ENCODE measurements at places on chromosomes 1 and 21.

DNA sequence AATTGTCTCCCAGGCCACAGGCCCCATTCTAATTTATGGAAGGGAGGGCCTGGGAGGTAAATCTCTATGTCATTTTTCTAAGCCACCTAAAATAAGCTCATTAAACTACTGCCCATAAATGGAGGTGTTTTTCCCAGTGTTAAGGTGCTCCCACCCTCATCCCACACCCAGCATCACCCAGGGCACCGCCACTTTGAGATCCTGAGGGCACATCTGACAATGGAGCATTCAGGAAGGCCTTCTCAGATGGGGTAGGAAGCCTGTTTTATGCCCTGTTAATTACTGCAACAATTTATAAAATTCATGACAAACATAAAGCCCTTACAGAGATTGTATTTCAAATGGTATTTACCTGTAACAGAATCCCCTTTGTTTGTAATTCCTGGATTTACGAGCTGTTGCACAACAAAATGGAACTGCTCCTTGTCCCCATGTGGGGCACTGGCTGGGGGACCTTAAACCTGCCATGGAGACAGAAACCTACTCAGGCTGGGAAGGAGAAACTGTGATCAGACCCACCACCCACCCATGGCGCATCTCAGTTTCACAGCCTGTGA is 319.5 kb upstream of the USP24 start:
- no peak for DNase-seq

DNA sequence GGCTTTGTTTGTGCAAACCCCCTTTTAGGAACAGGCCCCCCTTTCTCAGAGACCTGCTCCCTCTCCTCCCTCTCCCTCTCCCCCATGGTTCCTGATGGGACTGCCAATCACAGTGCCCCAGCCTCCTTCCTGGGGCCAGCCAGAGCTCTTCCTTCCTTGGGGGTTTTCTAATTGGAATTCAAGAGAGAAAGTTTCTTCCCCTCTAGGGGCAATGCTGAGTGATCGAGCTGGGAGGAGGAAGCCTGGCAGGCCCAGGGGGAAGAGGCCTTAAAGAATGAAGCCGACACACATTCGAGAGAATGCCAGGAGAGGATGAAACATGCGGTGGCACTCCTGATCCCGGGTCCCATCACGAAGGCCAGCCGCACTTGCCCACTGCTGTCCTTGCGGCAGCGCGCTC is 21.3 kb upstream of the COL16A1 start:
- DNase-seq = no peak

DNA sequence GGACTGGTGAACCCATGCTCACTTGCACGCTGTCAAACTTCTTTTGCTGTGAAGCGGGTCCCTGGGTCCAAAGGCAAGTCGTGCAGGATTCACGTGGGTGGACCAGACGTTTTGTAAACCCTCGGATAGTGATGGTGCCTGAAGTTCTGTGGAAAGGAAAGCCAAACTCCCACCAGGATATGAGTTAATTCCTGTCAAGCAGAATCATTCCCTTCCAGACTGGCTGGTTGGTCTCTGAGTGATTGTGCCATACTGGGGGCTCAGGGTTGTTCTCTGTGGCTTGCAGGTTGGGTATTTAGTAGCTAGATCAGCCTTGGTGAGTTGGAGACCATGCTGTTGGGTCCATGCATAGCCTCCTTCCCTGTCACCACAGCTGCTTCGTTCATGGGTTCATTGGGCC is 32.7 kb upstream of the IGSF5 start:
- no peak for DNase-seq

GRCh38 chr1:194658090-194658439 is 1471.7 kb upstream of the B3GALT2 start:
- DNase-seq = no peak

DNA sequence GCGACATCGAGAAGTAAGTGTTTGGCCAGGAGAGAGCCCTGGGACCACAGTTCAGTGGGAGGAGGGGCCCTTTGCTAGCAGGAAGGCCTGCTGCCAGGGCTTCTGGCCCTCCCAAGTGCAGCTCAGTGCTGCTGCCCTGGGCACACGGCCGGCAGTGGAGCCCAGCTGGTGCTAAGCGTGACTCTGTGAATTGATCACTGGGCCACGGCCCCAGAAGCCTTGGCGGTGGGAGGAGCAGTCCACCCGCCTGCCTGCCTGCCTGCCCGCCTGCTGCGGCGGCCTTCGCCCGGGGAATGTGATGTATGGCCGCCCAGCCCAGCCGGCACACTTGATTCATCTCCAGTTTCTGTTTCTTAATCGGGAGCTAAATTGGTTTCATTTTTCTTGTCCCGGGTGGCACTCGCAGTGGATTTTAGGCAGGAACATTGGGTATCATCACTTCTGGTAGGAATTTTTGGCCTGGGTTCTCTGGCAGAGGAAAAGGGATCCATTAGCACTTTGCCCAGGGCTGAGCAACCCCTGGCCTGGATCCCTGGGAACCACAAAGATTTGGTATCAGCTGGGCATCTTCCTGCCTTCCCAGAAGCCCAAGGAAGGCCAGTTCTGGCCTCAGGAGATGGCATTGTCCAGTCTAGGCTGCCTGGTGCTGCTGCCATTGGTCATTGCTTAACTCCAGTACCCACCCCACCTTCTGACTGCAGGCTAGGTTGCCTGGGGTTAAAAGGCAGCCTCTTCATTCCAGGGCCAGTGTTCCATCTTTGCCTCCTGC is 28.6 kb downstream of the TMEM53 start:
- DNase-seq = no peak

- DNase-seq = no peak
These were observed 15.5 kb upstream of the ACTRT2 start for GRCh38 chr1:3005771-3006170.

DNA sequence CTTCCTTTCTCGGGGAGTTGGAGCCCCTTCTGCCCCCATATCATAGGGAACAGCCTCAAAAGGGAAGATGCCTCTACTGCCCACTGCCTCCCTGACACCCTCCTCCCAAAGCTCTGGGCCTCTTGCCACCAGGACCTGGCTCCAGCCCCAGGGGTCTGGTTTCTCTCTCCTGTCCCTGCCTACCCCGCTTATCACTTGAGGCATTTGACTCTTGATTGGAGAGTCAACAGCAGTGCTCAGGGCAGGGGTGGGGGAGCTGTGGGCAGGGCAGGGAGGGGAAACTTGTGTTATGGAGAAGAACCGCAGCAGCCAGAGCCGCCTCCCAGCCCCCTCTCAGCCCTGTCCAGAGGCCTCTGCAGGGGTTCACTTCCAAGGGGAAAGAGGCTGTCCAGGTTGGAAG is 573 bp downstream of the TRIM63 start:
- no peak for DNase-seq

- DNase-seq = no peak
These were observed 157.4 kb downstream of the TNFSF18 start for GRCh38 chr1:172893146-172893841.

DNA sequence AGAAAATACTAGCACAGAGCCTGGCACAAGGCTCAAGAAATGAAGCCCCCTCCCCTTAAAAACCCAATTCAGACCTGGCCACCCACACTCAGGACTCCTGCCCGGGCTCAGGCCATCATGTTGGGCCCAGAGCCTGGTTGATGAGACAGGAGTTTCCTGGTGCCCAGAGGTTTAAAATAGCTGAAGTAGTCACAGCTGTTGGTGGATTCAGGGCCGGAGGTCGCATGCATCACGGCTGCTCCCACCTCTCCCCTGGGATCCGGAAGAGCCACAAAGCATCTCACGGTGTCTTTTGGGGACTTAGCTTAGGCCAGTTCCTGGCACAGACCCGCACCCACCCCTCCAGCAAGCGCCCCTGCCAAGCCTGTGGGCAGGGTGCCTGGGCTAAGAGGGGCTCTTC is 2.6 kb upstream of the PADI2 start:
- no peak for DNase-seq

DNA sequence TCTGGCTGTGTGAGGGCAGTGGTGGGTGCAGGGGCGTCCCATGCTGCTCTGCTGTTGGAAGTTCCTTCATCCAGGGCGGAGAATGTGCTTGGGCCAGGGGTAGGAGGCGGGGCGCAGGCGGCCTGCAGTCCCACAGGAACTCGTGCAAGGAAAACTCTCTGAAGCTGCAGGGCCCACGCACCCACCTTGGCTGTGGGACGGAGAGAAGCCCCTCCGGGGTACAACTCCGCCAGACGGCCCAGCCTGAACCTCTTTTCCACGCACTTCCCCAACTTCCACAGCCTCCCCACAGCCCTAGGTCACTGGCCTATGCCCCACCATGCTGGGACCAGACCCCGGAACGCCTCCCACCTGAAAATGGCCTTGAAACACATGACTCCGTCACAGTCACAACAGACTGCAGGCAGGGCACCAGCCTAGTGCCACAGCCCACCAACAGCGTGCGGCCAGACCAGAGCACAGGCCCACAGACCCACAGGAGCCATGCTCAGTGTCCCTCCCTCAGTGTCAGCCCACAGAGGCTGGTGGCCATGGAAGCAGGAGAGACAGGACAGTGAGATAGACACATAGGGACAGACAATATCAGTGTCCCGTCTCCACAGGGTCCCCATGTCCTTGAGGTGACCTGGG is 47.8 kb downstream of the WNT9A start:
- DNase-seq = peak; percentile 13

DNA sequence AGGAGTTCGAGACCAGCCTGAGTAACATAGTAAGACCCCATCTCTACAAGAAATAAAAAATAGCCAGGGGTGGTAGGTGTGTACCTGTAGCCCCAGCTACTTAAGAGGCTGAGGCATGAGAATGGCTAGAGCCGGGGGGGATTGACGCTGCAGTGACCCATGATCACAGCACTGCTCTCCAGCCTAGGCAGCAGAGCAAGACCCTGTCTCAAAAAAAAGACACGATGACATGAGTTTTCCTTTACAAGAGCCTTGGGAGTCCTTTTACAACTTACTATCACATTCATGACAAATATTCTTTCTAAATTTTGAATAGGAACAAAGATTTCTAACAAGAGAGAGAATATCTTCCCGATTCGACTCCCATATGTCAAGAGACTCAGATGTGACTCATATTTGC is 3.3 kb upstream of the BRWD1 start:
- no peak for DNase-seq

GRCh38 chr21:22711636-22712035 is 1713.4 kb downstream of the NCAM2 start:
- DNase-seq = no peak

GRCh38 chr1:223711173-223711572 is 1.2 kb upstream of the CAPN2 start:
- no peak for DNase-seq

DNA sequence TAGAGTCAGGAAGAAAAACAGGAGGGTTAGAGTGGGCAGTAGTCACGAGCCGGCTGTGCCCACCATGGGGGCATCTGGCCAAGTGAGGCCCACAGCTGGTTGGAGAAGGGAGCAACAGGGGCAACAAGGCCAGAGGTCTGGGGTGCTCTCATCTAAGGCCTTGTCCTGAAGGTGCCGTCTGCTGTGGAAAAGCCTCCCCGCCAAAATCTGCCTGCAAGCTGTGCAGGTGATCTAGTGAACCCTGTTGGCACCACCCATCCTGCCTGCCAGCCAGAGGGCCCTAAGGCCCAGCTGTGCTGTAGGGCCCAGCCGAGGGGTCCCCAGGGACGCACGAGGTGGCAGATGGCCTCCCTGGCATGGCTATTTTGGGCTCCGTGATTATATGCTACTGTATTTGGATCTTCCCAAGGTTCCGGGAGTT is 51.3 kb downstream of the LGR6 start:
- no peak for DNase-seq

GRCh38 chr1:44890007-44890406 is 47.0 kb upstream of the PTCH2 start:
- no peak for DNase-seq

DNA sequence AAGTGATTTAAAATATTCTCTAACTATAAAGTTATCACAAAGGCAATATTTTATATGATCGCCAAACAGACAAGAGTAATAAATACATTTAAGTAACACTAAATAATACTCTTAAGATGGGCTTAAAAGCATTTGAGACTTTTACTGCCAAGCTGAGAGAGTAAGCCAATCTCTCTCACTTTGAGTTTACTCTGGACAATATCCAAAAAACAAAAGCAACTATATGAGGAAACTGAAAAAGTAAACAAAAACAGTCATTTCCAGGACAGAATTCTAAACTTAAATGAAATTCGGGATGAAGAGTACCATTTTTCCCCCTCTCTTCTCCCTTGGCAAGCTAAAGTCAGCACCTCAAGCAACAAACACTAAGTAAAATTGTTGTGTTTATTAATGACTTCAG is 173.2 kb downstream of the COP1 start:
- no peak for DNase-seq

DNA sequence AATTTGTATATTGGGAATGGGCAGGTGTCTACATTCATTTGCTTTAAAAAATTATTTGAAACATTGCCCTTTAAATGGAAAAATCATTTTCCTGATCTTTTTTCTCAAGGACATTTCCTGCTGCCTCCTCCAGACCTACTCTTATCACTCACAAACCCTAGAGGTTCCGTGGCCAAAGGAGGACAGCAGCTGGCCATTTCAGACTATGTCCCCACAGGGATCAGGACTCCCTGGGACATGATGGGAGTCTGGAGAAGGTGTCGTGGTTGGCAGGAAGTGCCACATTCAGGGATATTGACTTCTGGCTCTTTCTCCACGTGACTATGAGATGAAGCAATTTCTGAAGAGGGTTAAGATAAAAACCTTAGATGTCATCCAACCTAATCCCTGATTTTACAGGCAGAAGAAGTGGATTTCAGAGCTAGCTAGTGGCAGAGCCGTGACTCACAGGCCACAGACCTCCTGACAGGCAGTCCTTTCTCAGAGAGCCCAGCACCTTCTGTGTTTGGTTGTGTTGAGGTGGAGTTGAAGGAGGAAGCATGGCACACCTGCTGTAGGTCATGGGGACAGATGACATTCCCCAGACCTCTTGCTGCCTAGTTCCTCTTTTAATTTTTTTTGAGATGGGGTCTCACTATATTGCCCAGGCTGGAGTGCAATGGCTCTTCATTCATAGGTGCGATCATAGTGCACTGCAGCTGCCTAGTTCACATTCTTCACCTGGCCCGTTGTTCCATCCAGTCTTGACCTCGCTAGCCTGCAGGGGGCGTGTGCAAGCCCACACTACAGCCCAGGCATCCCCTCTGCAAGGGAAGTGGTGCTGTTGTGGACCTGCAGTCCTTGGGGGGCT is 25.5 kb upstream of the IL10 start:
- peak; percentile 67 for DNase-seq

DNA sequence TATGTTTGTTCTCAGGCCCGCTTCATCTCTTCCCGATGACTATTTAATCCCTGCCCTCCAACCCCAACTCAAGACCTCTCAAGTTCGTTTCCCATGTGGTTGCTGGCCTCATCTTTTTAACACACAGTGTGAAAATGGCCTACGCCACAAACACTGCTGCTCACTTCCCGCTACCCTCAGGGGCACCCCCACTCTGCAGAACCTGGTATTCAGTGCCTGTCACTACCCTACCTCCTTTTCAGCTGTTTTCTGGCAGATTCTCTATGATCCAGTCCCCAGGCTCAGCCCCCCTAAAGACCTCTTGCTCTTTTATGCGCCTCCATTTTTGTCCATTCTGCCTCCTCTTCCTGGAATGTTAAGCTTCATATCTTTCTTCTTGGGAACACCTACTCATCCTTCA is 152.6 kb upstream of the C1orf174 start:
- DNase-seq = no peak

- DNase-seq = no peak
These were observed 5.9 kb upstream of the BCL2L15 start for GRCh38 chr1:113893267-113893666.

- no peak for DNase-seq
These were observed 581.5 kb upstream of the B3GALT2 start for GRCh38 chr1:193767886-193768285.
